ENCODE measurements at places on chromosomes 12 and 14.

DNA sequence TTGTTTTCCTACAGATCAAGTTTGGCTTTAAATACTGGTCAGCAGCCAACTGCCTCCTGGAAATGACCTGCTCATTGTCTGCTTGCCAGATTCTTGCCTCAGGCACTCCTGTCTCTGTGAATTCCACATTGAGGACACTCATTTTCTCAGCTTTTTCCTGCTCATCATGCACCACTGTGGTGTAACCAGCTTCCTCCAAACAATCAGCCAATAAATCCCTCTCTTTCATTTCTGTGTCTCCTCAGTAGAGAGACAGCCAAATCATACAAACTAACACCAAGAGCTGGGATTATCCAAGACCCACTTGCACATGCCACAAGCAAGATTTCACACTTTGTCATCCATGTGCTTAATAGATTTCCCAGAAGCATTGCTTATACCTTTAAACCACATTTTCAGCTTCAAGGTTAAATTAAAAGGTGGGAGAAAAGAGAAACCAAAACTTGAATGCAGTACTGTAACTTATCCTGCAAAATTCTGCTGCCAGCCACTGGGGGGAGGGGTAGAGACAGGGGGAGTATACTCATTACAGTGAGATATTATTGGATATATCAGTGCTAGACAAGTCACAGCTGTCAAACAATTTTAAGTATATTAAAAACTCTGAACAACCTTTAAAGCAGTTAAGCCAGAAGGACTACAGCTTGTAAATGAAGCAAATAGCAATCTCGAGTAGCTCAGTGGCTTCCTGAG, 105.0 kb downstream of the PPP2R5E start:
- H3K36me3 ChIP-seq, result peaks cover 7% of the 10 kb centered on the region
- H3K27ac ChIP-seq, result no peak overlapping the region
- H3K4me3 ChIP-seq, result no peak overlapping the region
- no peak for DNase-seq
- no peaks in the 10 kb centered on the region for H3K27me3 ChIP-seq

- no peaks in the 10 kb centered on the region for H3K27me3 ChIP-seq
- H3K4me3 ChIP-seq, result no peak overlapping the region
Observed at GRCh38 chr12:124324803-124325705, 30.2 kb downstream of the RFLNA start.

DNA sequence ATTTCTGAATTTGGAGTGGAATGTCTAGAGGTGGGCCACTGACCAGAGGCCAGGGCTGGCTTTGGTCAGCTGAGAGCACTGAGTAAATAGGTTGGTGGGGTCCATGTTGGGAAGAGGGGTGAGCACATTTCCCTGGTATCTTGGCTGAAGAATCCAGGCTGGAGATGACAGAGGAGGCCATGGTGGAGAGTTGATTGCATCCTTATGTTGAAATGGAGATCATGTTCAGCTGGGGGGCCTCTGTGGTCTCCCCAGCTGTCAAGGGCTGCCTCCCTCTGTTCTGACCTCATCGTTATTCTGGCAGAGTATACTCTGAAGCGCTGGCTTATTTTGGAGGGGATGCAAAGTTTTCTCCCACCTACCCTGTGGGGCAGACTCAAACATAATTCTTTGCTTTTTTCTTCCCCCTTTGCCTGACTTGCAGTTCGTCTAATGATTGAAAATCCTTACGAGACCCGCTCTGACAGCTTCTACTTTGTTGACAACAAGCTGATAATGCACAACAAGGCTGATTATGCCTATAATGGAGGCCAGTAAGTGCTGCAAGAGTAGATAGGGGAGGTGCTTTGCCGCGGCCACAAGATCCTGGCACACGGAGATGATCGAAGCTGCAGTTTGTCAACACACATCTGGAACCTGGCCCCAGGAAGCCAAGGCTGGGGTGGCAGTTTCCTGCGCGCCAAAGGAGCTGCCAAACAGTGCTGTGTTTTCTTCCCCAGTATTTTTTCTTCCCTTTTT, 6.0 kb upstream of the ACADS start:
- no peak overlapping the region for H3K4me3 ChIP-seq
- DNase-seq, result no peak
- H3K27me3 ChIP-seq, result no peaks in the 10 kb centered on the region
- peaks cover 43% of the 10 kb centered on the region for H3K36me3 ChIP-seq

- peaks cover 37% of the 10 kb centered on the region for H3K27me3 ChIP-seq
- no peak within 1 kb of the TSS for H3K27ac ChIP-seq
Observed at GRCh38 chr14:50559990-50560930, at the start of gene ATL1. Gene ATL1 (plus strand): TSS chr14:50560145. CDS start chr14:50560266, 121 bp downstream.

- no peaks in the 10 kb centered on the region for H3K36me3 ChIP-seq
- no peak for DNase-seq
- no peaks in the 10 kb centered on the region for H3K4me1 ChIP-seq
Observed at GRCh38 chr14:67396381-67396970, 15.5 kb downstream of the PLEK2 start.

GRCh38 chr14:104688505-104689108, 811 bp upstream of the INF2 start:
- H3K27ac ChIP-seq, result no peak overlapping the region
- peaks cover 51% of the 10 kb centered on the region for H3K4me1 ChIP-seq
- no peaks in the 10 kb centered on the region for H3K36me3 ChIP-seq

DNA sequence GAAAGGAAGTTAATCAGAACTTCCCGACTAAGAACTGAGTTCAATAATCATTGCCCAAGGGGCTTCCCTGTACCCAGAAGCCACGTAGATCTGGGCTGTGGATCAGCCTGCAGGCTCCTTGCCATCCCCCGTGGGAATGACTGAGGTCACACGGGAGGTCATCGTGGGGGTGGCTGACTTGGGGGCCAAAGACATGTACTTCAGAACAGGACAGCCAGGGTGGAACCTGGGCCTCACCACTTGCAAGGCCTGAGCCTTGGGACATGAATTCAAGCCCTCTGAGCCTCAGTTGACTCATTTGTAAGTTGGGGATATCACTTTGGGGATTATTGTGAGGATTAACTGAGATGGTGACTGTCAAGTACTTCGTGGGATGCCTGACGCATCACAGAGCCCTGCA, 221.0 kb downstream of the SLC41A2 start:
- peaks cover 64% of the 10 kb centered on the region for H3K4me1 ChIP-seq
- no peaks in the 10 kb centered on the region for H3K27me3 ChIP-seq
- peak overlapping the region; percentile 89 for H3K27ac ChIP-seq
- peaks cover 4% of the 10 kb centered on the region for H3K36me3 ChIP-seq
- DNase-seq, result no peak

DNA sequence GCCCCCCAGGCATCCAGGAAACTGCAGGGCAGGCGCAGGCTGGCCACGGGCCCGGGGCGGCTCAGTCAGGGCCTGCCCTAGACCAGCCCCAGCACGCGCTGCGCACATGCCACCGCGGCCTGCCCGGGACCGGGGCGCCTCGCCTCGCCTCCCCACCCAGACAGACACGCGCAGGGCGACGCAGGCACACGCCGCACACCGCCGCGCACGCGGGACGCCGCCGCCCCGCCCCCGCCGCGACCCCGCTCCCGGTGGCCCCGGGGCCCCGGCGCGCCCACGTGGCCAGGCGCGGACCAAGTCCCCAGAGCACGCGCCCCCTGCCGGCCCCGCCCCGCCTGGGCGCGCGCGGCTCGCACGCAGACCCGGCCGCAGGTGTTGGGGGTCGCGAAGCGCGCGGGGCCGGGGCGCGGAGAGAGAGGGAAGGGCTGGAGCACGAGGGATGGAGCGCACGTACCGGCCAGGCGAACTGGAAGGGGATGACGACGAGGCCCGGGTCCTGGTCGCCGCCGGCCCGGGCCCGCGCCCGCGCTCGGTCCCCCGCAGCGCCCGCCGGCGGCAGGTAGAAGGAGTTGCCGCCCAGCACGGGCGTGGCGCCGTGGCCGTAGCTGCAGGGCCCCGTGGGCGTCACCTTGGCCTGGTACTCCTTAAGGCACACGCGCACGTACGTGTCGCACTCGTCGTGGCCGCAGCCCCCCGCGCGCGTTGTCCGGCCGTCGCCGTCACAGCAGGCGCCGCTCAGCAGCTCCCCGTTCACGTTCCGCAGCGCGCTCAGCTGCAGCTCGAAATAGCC, 1.1 kb downstream of the JAG2 start:
- peaks cover 25% of the 10 kb centered on the region for H3K27me3 ChIP-seq
- no peak overlapping the region for H3K27ac ChIP-seq
- no peaks in the 10 kb centered on the region for H3K36me3 ChIP-seq
- peak overlapping the region; percentile 69 for H3K4me3 ChIP-seq
- H3K4me1 ChIP-seq, result peaks cover 17% of the 10 kb centered on the region
- peak; percentile 17 for DNase-seq

- no peaks in the 10 kb centered on the region for H3K27me3 ChIP-seq
- DNase-seq, result no peak
- H3K4me1 ChIP-seq, result peaks cover 7% of the 10 kb centered on the region
- no peak overlapping the region for H3K27ac ChIP-seq
Observed at GRCh38 chr14:67473290-67474082, 15.0 kb downstream of the TMEM229B start.

- H3K36me3 ChIP-seq, result peaks cover 26% of the 10 kb centered on the region
- H3K27ac ChIP-seq, result no peak overlapping the region
- no peak overlapping the region for H3K4me3 ChIP-seq
- DNase-seq, result no peak
Observed at GRCh38 chr14:101673873-101674272, 87.6 kb upstream of the PPP2R5C start.

DNA sequence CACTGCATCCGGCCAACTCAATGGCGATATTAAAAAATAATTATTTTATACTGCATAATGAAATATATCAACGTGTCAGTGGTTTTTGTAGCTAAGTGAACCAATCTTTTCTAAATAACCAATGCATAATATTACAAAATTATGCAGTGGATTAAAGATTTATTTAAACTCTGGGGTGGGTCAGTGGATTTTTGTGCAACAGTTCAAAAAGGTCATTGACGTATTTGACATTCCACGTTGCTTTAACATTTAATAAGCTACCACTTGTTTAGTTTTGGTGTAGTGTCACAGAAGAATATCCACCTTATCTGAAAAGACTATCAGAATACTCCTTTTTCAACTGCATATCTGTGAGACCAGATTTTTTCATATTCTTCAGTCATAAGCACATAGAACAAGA, 2.6 kb downstream of the ZC3H14 start:
- H3K27ac ChIP-seq, result no peak overlapping the region
- no peak for DNase-seq
- peaks cover 30% of the 10 kb centered on the region for H3K4me1 ChIP-seq

GRCh38 chr12:122990561-122990960, 10.1 kb downstream of the ARL6IP4 start:
- H3K36me3 ChIP-seq, result no peaks in the 10 kb centered on the region
- no peaks in the 10 kb centered on the region for H3K4me1 ChIP-seq
- H3K4me3 ChIP-seq, result no peak overlapping the region
- no peaks in the 10 kb centered on the region for H3K27me3 ChIP-seq
- no peak for DNase-seq
- H3K27ac ChIP-seq, result no peak overlapping the region

- no peak overlapping the region for H3K27ac ChIP-seq
- H3K27me3 ChIP-seq, result no peaks in the 10 kb centered on the region
- no peak for DNase-seq
- no peaks in the 10 kb centered on the region for H3K36me3 ChIP-seq
Observed at GRCh38 chr14:105913861-105914260, 387.5 kb downstream of the TMEM121 start.
